ENCODE measurements at places on chromosomes 7 and 10. TPM values are rescaled to one million over a fixed set of nuclear protein-coding genes. Genes with fewer than 3 reads are reported as not detected.

The NPC1L1 gene
- 0.19 TPM for total RNA-seq

- H3K27ac ChIP-seq = no peak overlapping the region
- no peak for DNase-seq
- peaks cover 16% of the 10 kb centered on the region for H3K4me1 ChIP-seq
- no peak overlapping the region for H3K4me3 ChIP-seq
Observed at GRCh38 chr10:100520811-100521210, 1.1 kb upstream of the SEC31B start.

The C7orf57 gene
- 2.3 TPM for total RNA-seq

DNA sequence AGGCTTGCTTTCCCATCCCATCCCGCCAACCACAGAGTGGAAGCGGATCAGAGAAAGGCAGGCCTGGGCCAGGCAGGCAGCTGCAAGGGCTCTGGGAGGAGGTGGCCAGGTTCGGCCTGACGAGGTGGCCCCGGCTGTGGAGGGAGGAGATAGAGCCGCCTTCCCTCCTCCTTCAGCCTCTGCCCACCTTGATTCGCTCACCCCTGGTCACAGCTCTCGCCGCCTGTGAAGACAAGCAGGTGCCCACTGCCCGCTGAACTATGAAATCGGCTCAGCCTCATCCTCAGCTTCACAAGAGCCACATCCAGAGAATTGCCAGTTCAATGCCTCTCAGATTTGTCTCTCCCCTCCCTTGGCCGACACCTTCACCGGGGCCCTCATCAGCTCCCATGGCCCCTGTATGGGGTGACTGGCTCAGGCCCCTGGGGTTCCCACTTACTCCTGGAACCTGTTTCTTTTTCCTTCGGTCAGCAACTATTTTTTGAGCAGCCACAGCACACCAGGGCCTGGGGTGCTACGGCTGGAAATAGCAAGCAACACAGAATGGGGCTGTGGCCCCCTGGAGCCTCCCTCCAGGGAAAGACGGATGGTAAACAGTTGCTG is 80.0 kb upstream of the CHST15 start:
- H3K4me1 ChIP-seq = no peaks in the 10 kb centered on the region
- H3K36me3 ChIP-seq = no peaks in the 10 kb centered on the region
- DNase-seq = no peak
- no peak overlapping the region for H3K27ac ChIP-seq

DNA sequence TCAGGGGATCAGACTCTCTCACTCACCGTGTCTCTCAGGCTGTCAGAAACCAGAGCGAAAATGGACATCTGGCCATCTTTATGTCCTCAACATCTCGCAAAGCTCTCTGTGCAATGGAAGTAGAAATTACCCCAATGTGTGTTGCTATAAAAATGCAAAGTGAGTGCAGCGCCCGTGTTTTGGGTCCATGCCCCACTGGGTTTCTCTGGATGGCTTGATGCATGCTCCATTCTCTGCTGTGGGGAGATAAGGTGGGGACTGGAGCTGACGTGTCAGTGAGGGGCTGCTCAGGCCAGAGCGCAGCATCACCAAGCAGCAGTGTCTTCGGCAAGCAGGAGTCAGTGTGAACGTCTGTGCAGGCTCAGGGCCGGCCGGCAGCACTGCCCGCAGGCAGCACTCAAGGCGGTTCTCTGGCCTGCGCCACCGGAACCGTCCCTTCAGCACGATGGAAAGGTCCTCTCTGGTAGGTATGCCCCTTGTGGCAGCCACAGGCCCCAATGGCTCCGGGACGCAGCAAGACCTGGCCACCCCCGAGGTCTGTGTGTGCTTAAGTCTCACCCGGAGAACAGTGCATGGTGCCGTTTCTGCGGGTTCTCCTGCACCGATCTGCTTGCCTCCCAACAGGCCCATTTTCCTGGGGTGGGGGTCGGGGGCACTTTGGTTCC is 30.2 kb downstream of the WDR86 start:
- no peak overlapping the region for H3K4me3 ChIP-seq
- H3K27ac ChIP-seq = no peak overlapping the region
- H3K36me3 ChIP-seq = peaks cover 47% of the 10 kb centered on the region
- H3K27me3 ChIP-seq = peaks cover 42% of the 10 kb centered on the region
- no peak for DNase-seq
- H3K4me1 ChIP-seq = peaks cover 14% of the 10 kb centered on the region

- no peak overlapping the region for H3K27ac ChIP-seq
- DNase-seq = no peak
- H3K4me1 ChIP-seq = no peaks in the 10 kb centered on the region
- H3K4me3 ChIP-seq = no peak overlapping the region
- no peaks in the 10 kb centered on the region for H3K36me3 ChIP-seq
- no peaks in the 10 kb centered on the region for H3K27me3 ChIP-seq
Observed at GRCh38 chr7:116906391-116906790, 44.0 kb downstream of the CAPZA2 start.

The SYT15B gene
- total RNA-seq = 4.9 TPM

DNA sequence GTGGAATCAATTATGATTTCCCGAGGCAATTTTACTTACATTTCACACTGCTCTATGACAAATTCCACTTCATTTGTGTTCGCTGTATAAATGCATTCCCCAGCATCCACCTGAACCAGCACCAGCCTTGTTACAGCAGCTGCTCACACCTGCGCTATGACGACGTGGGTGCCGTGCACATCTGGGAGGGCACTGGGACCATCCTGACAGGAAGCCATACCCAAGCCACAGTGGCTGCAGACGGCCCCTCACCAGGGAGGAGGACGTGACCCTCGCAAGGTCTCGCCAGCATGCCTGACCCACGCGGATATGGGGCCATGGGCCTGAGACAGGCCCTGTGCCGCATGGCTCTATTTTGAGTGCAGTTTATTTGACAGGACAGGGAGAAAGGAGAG is 201.3 kb downstream of the MAD1L1 start:
- H3K27ac ChIP-seq = no peak overlapping the region
- no peak overlapping the region for H3K4me3 ChIP-seq
- H3K36me3 ChIP-seq = no peaks in the 10 kb centered on the region
- H3K27me3 ChIP-seq = no peaks in the 10 kb centered on the region
- DNase-seq = no peak
- H3K4me1 ChIP-seq = no peaks in the 10 kb centered on the region

DNA sequence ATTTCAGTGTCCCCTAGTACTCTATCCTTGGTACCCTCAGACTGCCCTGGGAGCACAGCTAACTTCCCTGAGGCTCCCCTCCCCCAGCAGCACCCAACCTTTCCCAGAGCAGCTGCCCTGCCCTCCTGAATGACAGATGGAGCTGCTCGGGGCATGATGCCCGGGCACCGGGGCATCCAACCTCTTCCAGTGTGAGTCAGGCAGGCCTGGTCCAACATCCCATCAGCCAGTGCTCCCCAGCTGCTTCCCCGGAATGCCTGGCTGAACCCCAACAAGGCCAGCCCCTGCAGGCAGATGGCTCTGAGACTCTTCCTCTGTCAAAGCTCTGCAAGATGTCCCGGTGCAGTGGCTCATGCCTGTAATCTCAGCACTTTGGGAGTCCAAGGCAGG is 11.9 kb upstream of the TSPAN15 start:
- no peak overlapping the region for H3K4me3 ChIP-seq
- H3K4me1 ChIP-seq = peaks cover 26% of the 10 kb centered on the region
- no peaks in the 10 kb centered on the region for H3K27me3 ChIP-seq
- H3K36me3 ChIP-seq = no peaks in the 10 kb centered on the region

DNA sequence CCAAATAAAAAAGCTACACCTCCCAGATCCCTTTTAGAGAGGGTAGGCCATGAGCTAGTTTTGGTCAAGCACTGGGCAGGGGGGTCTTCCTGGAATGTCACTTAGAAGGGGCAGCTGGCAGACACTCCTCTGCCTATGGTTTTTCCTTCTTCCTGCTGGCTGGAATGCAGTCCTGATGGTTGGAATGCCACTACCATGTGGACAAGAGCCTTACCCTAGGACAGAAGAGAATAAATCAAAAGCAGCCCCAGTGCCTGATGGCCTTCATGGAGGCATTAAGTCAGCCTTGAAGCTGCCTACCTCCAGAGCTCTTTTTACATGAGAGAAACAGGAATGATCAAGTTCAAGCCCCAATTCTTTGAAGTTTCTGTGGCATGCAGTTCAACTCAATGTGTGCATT is 43.5 kb upstream of the SORBS1 start:
- H3K27me3 ChIP-seq = no peaks in the 10 kb centered on the region
- DNase-seq = no peak
- H3K36me3 ChIP-seq = peaks cover 5% of the 10 kb centered on the region
- peak overlapping the region; percentile 84 for H3K27ac ChIP-seq
- H3K4me1 ChIP-seq = no peaks in the 10 kb centered on the region

The GFRA1 gene
- total RNA-seq = 1.0 TPM

GRCh38 chr7:112784603-112785002 is 5.6 kb downstream of the TMEM168 start:
- peaks cover 7% of the 10 kb centered on the region for H3K4me1 ChIP-seq
- DNase-seq = no peak
- H3K36me3 ChIP-seq = no peaks in the 10 kb centered on the region
- H3K27me3 ChIP-seq = no peaks in the 10 kb centered on the region

DNA sequence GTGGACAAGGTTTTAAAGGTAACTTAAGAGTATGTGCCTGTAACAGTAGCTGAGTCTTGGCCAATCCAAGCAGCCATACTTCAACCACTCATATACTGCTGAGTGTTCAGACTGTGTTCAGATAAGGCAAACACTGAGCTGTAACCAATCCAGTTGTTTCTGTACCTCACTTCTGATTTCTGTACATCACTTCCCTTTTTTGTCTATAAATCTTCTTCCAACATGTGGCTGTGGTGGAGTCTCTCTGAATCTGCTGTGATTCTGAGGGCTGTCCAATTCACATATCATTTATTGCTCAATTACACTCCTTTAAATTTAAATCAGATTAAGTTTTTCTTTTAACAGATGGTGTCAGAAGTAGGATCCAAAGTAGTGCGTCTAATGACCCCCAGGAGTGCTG is 149.5 kb upstream of the PHF14 start:
- no peak overlapping the region for H3K4me3 ChIP-seq
- no peaks in the 10 kb centered on the region for H3K36me3 ChIP-seq
- DNase-seq = no peak
- H3K27me3 ChIP-seq = no peaks in the 10 kb centered on the region
- no peaks in the 10 kb centered on the region for H3K4me1 ChIP-seq

- no peak overlapping the region for H3K27ac ChIP-seq
- no peak overlapping the region for H3K4me3 ChIP-seq
- peaks cover 2% of the 10 kb centered on the region for H3K4me1 ChIP-seq
Observed at GRCh38 chr10:78071140-78071856, 37.6 kb downstream of the RPS24 start.

GRCh38 chr10:111706331-111706730 is 477.2 kb downstream of the GPAM start:
- no peaks in the 10 kb centered on the region for H3K36me3 ChIP-seq
- H3K27me3 ChIP-seq = no peaks in the 10 kb centered on the region
- no peak overlapping the region for H3K27ac ChIP-seq

The RET gene
- total RNA-seq = 0.04 TPM

DNA sequence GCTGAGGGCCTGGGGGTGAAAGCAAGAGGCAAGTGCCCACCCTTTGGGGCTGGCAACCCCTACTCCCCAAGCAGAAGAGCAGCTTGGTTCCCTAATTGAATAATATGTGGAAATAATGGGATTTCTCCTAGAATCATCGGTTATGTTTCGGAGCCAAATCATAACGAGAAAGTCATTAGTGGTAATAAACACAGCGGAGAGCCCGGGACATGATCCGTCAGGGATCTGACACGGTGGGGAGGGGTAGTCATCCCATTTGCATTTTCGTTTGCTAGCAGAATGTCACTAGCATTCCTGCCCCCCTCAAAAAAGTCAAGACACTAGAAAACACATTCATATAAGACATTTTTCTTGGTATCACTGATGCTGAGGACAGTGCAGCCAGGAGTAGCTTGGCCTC is 140.4 kb downstream of the CDH23 start:
- no peaks in the 10 kb centered on the region for H3K27me3 ChIP-seq
- DNase-seq = no peak
- H3K4me3 ChIP-seq = no peak overlapping the region
- H3K36me3 ChIP-seq = no peaks in the 10 kb centered on the region
- H3K4me1 ChIP-seq = no peaks in the 10 kb centered on the region
- no peak overlapping the region for H3K27ac ChIP-seq

The PPP3CB gene
- 30.8 TPM for total RNA-seq

GRCh38 chr10:96511044-96511945 is 2.4 kb downstream of the TLL2 start:
- no peaks in the 10 kb centered on the region for H3K36me3 ChIP-seq
- DNase-seq = no peak
- no peaks in the 10 kb centered on the region for H3K27me3 ChIP-seq
- H3K4me3 ChIP-seq = no peak overlapping the region
- H3K27ac ChIP-seq = no peak overlapping the region

DNA sequence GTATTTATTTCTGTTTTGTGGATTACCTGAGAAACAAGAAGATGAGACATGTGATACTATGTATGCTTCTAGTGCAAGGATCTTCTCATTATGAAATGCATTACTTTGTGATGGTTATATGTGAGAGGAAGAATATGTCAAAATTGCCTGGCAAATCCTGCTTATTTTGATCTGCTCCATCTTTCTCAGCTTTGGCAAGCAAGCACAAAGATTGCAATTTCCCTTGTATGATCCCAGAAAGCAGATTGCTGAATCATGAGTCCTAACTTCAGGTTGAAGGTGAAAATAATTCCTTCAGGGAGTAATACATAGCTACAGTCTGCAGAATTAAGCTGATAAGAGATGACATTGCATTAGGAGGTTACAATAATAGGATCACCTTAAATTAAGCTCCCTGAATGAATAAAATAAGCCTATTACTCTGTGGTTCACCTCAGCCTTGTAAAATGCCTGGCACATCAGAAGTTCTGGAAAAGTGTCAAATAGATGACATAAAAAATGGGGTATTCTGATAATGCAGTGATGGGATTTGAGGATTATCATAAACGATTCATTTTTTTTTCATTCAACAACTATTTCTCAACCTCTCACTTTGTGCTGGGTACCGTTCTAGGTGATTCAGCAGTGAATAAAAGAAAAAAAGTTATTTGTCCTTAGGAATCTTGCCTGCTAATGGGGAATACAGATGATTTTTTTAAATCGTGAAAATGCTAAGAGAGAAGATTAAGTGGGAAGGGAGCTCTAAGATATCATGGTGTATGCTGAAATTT is 120.7 kb downstream of the CHN2 start:
- H3K4me3 ChIP-seq = no peak overlapping the region
- no peaks in the 10 kb centered on the region for H3K36me3 ChIP-seq
- no peak overlapping the region for H3K27ac ChIP-seq
- DNase-seq = no peak
- peaks cover 7% of the 10 kb centered on the region for H3K27me3 ChIP-seq

DNA sequence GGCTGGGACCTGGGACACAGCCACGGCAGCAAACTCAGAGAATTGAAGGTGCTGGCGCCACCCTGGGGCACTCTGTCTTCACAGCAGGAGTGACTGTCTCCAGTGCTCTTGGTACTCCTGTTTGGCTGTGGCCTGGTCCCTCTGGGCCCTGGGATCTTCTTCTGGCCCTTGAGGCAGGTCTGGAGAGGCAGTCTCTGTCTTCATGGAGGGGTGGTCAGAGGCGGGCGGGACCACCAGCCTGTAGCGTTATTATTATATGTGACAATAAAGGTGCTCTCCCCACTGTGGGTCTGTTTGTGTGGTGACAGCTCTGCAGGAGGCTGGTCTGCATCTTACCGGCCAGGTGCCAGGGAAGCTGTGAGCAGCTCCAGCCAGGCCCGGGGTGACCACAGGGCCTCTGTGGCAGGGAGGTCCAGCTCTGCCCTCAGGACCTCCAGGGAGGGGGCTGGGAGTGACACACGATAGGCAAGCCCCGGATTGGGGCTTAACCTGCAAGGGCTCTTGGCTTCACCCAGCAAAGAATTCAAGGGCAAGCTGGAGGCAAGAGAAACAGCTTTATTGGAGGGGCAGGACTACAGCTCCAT is 70.3 kb downstream of the MYL10 start:
- H3K4me3 ChIP-seq = no peak overlapping the region
- DNase-seq = no peak
- no peaks in the 10 kb centered on the region for H3K27me3 ChIP-seq
- no peak overlapping the region for H3K27ac ChIP-seq
- no peaks in the 10 kb centered on the region for H3K36me3 ChIP-seq
- H3K4me1 ChIP-seq = no peaks in the 10 kb centered on the region

Data from esophagus squamous epithelium (tissue), 5 donors.